ENCODE measurements at places on chromosomes 7 and 10. TPM values are rescaled to one million over a fixed set of nuclear protein-coding genes. Genes with fewer than 3 reads are reported as not detected.

GPR158 gene
- polyA plus RNA-seq, result 0.20 TPM

DNA sequence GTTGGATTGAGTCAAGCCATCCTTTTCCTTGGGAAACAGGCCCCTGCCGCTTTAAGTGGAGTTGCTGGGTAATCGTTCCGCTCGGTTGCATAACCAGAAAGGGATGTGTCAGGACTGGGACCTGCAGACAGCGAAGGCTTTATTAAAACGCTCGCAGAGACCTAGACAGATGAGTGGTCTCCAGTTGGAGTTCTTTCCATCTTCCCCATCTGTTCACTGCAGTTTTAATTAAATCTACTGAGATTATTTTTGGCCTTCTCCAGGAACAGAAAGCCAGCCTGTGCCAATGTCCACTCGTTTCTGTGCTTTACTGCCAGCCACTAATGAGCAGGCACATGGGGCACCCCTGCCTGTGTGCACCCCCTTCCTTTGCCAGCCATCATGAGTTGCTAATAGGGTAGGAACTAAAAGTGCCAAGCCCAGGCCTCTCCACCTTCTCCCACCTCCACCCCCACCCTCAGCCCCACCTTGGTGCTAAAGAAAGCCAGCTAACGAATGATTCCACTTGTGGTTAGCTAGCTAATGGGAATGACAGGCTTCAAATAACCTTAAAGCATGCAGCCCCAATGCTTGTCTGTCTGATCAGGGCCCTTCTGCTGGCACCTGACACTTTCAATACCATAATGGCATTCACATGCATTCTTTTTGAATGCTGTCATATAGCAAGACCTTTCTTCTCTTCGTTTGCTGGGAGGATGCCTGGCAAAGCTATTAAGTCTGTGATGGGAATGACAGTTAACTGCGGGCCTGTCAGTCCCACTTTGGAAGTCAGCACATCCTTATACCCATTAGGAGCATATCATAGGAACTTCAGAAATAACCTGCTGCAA lies 556.8 kb upstream of the GALNT17 start:
- DNase-seq, result no peak

- no peak for DNase-seq
Observed at GRCh38 chr10:62075912-62076311, 174.4 kb downstream of the ARID5B start.

DNA sequence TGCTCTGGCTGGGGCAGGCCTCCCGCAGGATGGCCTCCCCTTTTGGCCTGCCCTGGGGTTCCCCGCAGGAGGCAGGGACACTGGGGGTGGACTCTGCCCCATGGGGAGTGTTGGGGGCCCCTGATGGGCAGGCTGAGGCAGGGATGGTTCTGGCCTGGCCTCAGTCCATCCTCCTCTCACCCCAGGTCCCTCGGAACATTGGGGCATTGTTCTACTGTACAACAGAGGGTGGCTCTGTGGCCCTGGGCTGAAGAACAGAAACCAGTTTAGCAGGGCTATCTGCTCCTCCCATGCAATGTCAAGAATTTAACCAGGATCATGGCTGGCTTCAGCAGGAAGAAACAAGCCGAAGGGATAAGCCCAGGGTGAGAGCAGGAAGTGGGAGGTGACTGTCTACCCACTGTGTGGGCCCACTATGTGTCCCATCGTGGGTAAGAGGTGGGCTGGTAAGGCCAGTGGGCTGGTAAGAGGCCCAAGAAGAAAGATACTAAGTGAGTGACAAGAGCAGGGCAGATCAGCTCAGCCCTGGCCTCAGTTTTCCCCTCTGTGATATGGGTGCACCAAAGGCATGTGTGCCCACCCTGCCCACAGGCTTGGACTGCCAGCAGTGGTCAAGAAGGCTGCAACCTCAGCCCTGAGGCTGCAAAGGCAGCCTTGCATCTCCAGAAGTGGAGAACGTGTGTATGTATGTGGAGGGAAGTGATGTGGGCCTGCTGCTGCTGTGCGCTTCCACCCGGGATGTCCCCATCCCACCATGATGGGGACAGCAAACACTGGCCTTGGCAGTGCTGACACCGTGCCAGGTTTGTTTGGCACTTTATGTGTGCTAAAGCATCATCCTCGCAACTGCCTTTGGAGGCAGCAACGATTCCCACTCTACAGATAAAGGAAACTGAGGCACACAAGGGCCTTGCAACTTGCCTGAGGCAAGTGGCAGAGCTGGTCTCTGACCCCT lies 138.9 kb downstream of the SH3PXD2A start:
- DNase-seq, result no peak

Data from renal pelvis (tissue), 12 donors.